Kidney (tissue), 22 donors: ENCODE measurements at places on chromosomes 5 and 9. TPM values are rescaled to one million over a fixed set of nuclear protein-coding genes. Genes with fewer than 3 reads are reported as not detected.
A peak's percentile ranks its signal among the peaks of the same experiment; 100 is the strongest.

GRCh38 chr5:179243333-179243732 lies 101.9 kb downstream of the ADAMTS2 start:
- no peaks in the 10 kb centered on the region for H3K27me3 ChIP-seq
- no peak overlapping the region for H3K4me3 ChIP-seq
- no peaks in the 10 kb centered on the region for H3K4me1 ChIP-seq
- H3K27ac ChIP-seq: no peak overlapping the region
- DNase-seq: peak; percentile 18

GRCh38 chr5:2191972-2192371 lies 309.2 kb upstream of the IRX4 start:
- H3K4me3 ChIP-seq: no peak overlapping the region
- DNase-seq: no peak
- no peaks in the 10 kb centered on the region for H3K36me3 ChIP-seq
- no peak overlapping the region for H3K27ac ChIP-seq

GRCh38 chr5:122701640-122702523 lies 73.0 kb upstream of the SNX2 start:
- no peaks in the 10 kb centered on the region for H3K4me1 ChIP-seq
- H3K4me3 ChIP-seq: no peak overlapping the region
- no peaks in the 10 kb centered on the region for H3K27me3 ChIP-seq
- no peak overlapping the region for H3K27ac ChIP-seq
- H3K36me3 ChIP-seq: no peaks in the 10 kb centered on the region

DNA sequence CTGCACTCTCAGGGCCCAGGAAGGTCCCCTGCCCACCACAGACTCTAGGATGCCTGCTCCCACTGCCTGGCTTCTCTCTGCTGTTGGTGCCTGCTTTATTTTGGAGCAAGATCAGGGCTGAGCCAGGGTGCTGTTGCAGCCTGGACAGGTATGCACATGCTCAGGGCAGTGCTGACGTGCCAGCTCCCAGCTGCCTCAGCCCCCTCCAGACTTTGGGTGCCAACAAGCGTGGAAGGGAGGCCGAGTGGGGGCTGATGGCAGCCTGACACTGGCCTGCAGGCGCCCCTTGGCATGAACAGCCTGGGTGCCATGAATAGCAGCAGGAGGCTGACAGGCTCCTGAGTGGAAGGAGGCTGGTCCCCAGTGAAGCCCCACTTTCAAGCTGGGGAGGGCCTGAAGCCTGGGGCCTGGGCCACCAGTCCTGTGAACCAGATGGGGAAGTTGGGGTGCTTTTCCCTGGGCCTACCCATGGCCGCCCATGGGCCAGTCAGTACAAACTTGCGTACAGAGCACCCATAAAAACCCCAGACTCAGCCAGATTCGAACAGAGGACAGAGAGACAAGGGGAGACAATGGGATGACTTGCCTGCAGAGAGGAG lies 6.8 kb downstream of the AMBP start:
- H3K36me3 ChIP-seq: no peaks in the 10 kb centered on the region
- H3K4me3 ChIP-seq: no peak overlapping the region
- DNase-seq: no peak
- H3K27me3 ChIP-seq: no peaks in the 10 kb centered on the region
- H3K27ac ChIP-seq: no peak overlapping the region

- DNase-seq: peak; percentile 87
- H3K4me3 ChIP-seq: no peak overlapping the region
Observed at GRCh38 chr5:170267431-170268152, 30.0 kb downstream of the LCP2 start.

GRCh38 chr5:157820593-157821252 lies 38.2 kb downstream of the CLINT1 start:
- H3K4me1 ChIP-seq: peaks cover 5% of the 10 kb centered on the region
- no peak overlapping the region for H3K27ac ChIP-seq
- H3K4me3 ChIP-seq: no peak overlapping the region
- H3K36me3 ChIP-seq: no peaks in the 10 kb centered on the region
- no peaks in the 10 kb centered on the region for H3K27me3 ChIP-seq

- DNase-seq: no peak
- no peaks in the 10 kb centered on the region for H3K4me1 ChIP-seq
- no peak overlapping the region for H3K27ac ChIP-seq
- no peak overlapping the region for H3K4me3 ChIP-seq
- no peaks in the 10 kb centered on the region for H3K27me3 ChIP-seq
- H3K36me3 ChIP-seq: no peaks in the 10 kb centered on the region
Observed at GRCh38 chr5:133827830-133828229, 140.6 kb downstream of the C5orf15 start.

DNA sequence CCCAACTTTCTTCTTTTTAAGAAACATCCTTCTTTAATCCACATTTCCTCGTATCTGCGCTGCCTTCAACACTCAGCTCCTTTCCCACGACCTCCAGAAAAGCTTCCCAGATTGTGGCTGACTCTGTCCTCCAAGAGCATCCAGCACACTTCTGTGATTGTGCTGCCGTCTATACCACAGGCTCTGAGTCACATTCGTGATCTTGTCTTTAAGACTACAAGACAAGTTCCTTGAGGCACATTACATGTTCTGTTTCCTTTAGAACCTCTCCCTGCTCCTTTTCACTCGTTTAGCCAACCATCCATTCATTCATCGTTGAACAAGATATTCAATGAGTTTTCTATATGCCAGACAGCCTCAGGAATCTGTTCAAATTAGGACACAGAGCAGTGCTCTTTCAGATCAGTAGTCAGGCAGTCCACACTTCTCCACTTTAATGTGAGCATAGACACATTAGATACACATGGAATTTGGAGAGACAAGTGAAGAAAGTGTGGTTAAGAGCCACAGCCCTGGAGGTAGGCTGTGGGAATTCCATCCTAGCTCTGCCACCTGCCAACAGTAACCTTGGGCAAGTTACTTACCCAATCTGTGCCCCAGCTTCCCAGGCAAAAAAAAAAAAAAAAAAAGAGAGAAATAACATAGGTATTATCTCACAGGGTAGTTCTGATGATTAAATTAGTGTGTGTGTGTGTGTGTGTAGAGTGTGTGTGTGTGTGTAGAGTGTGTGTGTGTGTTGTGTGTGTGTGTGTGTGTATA lies 18.9 kb downstream of the WHRN start:
- no peaks in the 10 kb centered on the region for H3K36me3 ChIP-seq
- H3K4me3 ChIP-seq: no peak overlapping the region
- DNase-seq: no peak
- no peaks in the 10 kb centered on the region for H3K27me3 ChIP-seq

DNA sequence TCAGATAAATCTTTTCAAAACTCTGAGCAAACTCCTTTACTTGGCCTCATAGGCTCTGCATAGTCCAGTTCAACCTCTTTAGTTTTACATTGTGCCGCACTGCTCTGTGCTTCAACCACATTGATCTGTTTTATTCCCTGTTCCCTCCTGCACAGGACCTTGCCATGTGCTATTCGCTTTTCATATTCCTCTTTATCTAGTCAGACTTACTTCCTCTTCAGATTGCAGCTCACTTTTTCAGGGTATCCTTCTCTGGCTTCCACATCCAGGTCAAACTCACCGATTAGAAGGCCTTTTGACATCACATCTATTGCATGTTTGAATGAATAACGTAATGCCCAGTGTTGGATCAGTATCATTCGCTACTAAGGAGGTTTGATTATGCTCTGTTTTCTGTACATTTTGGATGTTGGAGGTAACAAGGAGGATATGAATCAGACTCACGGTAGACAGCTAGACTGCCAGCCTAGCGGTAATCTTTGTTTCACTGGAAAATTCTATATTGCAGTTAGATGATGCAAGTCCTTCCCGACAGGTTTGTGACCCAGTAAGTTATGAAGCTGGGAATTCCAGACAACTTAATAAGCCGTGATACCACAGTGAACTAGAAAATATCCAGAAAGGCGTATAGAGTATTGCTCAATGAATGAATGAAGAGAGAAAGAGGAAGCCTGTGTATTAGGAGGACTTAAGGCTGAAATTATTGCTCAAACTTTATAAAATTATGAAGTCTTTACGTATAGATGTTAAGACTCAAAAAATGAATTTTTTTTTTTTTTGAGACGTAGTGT lies 65.7 kb downstream of the IQGAP2 start:
- no peak overlapping the region for H3K4me3 ChIP-seq
- no peak overlapping the region for H3K27ac ChIP-seq
- DNase-seq: no peak
- no peaks in the 10 kb centered on the region for H3K4me1 ChIP-seq
- H3K27me3 ChIP-seq: no peaks in the 10 kb centered on the region
- no peaks in the 10 kb centered on the region for H3K36me3 ChIP-seq

DNA sequence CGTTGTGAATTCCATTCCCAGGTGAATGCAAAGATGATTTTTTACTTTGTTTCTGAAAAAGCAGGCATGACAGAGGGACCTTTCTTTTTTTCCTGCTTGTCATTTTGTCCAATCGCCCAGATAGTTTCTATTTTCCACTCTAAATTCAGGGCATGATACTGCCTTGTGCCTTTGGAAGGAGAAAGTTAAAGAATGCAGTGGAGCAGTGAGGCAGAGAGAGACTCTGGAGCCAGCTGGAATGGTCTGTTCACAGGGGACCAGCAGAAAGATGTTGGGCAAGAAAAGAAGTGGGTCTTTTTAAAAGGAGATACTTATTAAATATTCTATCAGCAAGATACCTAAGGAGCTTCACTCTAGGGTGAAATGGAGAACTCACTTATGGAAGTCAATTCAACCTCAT lies 532.3 kb downstream of the BRINP1 start:
- H3K4me3 ChIP-seq: no peak overlapping the region
- DNase-seq: no peak
- no peak overlapping the region for H3K27ac ChIP-seq
- no peaks in the 10 kb centered on the region for H3K4me1 ChIP-seq
- no peaks in the 10 kb centered on the region for H3K27me3 ChIP-seq

- H3K4me1 ChIP-seq: no peaks in the 10 kb centered on the region
- H3K4me3 ChIP-seq: no peak overlapping the region
- H3K36me3 ChIP-seq: no peaks in the 10 kb centered on the region
- H3K27ac ChIP-seq: no peak overlapping the region
Observed at GRCh38 chr9:86764671-86765343, 182.5 kb downstream of the GAS1 start.

- H3K36me3 ChIP-seq: no peaks in the 10 kb centered on the region
- no peak overlapping the region for H3K27ac ChIP-seq
- no peak overlapping the region for H3K4me3 ChIP-seq
- H3K27me3 ChIP-seq: no peaks in the 10 kb centered on the region
- no peak for DNase-seq
Observed at GRCh38 chr9:103245369-103245768, 250.2 kb downstream of the CYLC2 start.

FSTL4 gene
- total RNA-seq: 0.09 TPM

SARDH gene
- total RNA-seq: 4.6 TPM

SH3TC2 gene
- 1.3 TPM for total RNA-seq

WWC1 gene
- total RNA-seq: 174 TPM
